Smooth muscle cell of the brain vasculature (primary cell): ENCODE measurements at places on chromosomes 1 and 21.

- no peak for DNase-seq
Observed at GRCh38 chr1:43239484-43239883, 30.3 kb upstream of the TMEM125 start.

DNA sequence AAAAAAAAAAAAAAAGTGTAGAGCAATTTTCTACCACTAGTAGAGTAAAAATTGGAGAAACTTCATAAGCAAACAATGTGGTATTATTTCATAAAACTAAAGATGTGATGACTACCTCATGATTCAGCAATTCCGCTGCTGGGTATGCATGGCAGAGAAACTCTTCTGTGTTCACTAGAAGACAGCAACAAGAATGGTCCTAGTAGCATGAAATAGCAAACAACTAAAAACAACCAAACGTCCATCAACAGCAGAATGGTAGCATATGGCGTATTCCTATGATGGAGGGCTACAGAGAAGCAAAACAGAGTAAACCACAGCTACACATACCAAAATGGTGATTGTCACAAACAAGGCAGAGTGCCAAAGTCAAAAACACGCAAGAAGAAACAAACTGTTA is 18.9 kb downstream of the HTR1D start:
- peak; percentile 75 for DNase-seq

- DNase-seq = no peak
Observed at GRCh38 chr1:160109686-160110085, 5.9 kb upstream of the ATP1A2 start.

- no peak for DNase-seq
Observed at GRCh38 chr1:78141531-78142231, 95.9 kb downstream of the GIPC2 start.

DNA sequence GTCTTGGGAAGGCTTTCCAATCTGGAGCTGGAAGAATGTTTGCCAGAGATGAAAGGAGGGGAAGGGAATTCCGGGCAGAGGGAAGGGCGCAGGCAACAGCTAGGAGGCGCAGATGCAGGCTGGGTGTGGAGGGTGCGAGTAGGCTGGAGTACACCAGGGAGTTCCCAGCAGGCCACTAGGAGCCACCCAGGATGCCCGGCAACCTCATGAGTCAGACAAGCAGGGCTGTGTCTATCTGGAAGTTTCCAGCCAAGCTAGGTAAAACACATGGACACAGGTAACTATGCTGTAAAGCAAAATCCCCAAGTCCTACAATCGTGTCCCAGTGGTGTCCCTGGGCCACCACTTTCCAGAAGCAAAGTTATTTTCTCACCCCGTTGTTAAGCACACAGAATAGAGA is 990 bp upstream of the NBL1 start:
- DNase-seq = no peak
